ENCODE measurements at places on chromosomes 6 and 20.

DNA sequence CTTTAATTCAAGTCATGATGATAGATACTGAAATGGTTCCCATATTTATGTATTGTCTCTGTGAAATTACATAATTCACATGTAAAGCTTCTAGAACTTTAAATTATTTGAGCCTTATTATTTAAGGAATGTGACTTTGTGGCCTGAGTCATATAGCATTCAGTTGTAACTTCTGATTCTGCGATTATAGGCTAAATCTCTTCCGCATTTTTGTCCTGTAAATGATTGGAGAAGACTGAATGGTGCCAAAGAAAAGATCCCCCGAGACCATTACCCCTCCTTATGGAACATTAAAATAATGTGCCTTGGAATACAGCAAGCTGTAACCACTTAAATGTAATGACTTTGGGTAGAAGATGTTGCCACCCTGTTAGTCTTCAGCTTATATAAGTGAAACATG lies 63.3 kb upstream of the MAP7 start:
- DNase-seq: no peak

DNA sequence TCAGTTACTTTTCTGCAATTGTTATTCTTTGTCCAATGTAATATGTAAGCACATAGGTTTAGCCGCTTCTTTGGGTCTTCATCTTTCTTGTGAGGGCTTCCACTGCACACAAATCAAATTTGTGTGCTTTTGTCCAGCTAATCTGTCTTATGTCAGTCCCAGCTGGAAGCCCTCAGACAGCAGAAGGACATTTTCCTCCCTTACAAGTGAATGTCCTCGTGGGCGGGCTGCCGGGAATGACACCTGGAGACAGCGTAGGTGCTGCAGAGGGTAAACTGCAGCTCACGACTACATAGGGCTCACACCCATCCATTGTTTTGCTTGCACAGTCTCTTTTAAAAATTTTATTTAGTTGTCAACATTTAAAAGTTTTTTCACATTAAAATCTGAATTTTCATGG lies 24.6 kb upstream of the PPP1R14C start:
- DNase-seq: no peak

DNA sequence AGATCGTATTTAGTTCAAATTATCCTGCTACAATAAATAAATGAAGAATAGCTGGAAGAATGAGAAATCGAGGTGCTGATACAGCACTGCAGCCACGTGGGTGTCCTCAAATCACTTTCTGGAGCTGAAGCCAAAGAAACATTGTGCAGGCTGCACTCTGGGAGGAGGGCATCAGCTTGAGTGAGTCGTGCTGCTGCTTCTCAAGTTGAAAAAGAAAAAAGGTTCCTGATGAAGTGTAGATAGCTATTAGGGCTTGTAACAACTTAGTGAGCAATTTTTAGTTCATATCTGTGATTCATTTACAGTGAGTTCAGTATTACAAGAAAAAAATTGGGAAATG lies 40.5 kb downstream of the DSE start:
- DNase-seq: no peak

DNA sequence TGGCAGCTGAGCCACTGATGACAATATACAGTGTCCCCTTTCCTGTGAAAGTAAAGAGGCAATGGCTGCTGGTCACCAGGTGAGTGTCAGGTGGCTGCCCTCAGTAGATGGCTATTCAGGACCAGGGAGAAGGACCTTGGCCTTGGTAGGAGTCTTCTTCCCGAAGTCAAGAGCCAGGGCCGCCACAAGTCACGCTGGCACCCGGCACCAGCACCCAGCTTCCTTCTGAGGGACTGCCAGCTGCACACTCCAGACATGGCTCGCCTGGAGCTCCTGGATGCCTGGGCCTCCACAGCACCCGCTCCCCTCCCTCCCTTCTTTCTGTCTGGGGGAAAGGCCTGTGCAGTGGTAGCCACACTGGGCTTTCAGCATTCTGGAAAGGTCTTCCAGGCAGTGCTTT lies 126.9 kb downstream of the TMEM242 start:
- DNase-seq: no peak

DNA sequence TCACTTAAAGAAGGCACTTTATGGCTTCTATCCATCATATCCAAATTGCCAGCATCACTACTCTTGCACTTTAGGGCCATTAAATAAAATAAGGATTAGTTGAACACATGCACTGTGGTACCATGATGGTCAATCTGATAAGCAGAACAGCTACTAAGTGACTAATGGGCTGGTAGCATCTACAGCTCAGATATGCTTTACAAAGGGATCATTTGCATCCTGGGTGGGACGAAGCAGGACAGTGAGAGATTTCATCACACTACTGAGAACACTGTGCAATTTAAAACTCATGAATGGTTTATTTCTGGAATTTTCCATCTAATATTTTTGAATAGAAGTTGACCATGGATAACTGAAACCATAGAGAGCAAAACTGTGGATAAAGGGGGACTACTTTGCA lies 25.1 kb upstream of the ZSCAN9 start:
- DNase-seq: no peak

DNA sequence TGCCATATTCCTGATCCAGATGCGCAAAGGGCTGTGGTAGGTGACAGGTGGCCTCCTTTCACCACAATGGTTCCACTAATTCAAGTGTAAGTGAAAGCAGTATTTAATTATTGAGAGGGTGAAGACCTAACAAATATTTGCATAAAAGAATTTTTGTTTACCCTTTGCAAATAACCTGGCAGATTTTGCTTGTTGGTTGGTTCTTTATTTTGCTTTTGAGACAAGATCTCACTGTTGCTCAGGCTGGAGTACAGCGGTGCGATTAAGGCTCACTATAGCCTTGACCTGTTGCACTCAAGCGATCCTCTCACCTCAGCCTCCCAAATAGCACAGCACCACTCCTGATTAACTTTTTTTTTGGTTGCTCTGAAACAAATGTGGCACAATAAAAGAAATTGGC lies 49.2 kb downstream of the PCNA start:
- DNase-seq: no peak

DNA sequence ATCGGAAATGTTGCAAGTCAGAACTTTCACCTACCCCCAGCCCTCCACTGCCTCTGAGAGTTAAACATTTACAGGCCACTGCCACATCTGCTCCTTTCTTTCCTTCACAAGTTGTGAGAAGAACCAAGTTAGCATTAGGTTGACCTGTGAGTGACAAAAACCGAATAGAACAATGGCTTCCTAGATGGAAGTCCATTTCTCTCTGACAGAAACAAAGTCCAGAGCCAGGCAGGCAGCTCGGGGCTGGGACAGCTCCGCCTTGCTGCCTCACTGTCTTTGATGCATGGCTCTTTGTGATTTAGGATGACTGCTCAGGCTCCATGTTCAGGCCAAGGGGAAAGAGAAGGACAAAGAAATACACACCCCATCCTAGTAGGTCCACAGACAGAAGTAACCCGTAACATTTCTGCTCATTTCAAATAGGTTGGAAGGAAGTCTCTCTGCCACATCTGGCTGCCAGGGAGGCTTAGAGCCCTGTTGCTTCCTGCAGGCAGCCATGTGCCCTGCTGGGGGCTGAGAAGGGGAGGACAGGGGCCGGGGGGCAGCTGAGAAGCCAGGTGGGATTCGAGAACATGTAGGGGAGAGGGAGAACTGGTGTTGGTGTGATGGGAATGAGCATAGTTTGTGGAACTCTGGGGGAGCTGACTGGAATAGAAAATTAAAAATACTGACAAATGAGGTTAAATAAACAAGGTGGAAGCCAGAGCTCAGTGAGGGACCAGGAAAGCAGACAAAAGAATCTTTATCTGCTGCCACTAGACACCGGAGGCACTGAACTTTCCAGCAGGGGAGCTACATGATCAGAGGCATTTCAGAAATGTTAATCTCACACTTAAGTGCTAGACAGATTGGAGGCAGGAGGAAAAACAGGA lies 19.5 kb upstream of the IER3 start:
- DNase-seq: no peak

DNA sequence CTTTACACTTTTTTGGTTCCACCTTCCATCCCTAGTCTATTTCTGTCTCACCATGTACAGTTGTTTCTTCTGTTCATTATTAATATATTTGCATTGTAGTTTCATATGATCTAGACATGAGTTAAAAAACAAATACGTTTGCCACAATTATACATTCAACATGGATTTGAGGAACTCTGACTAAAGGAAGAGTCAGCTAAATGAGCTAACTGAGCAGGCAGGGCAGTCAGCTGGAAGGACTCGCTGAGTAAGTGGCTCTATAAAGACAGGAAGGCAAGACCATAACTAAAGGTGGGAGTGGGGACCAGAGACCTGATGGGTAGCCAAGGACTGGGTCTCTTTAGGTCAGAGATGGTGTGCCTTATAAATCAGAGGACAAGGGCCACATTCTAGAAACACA lies 26.3 kb downstream of the TMX4 start:
- no peak for DNase-seq

All from activated CD8-positive, alpha-beta memory T cell treated with anti-CD3 and anti-CD28 coated beads, Interleukin-2, amount 50 U/mL, for 48 hours (primary cell).